ENCODE measurements at places on chromosomes 13 and 19.

DNA sequence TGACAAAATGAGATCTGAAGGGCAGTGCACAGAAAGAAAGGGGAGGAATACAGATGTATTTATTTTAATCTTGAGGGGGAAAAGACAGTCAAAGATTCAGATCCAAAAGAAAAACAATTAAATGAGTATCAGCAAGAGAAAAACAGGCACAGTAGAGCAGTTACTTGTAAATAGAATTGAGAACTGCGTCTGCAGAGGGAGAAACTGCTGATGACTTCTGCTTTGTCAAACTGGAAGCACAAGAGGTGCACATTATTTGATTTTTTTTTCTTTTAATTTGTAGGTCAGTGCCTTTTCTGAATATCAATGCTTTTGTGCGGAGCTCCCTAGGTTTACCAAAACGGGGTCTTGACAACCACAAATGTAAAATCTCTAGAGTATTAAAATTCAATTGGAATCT is 37.3 kb downstream of the EFNB2 start:
- DNase-seq: no peak

GRCh38 chr13:112324116-112324515 is 52.0 kb upstream of the SPACA7 start:
- DNase-seq: no peak

- no peak for DNase-seq
Observed at GRCh38 chr19:50512999-50513745, 541 bp downstream of the ASPDH start.

- no peak for DNase-seq
Observed at GRCh38 chr13:37473035-37473434, 125.5 kb downstream of the POSTN start.

- DNase-seq: peak; percentile 77
Observed at GRCh38 chr19:996051-996838, 4.0 kb upstream of the GRIN3B start.

- DNase-seq: no peak
Observed at GRCh38 chr13:113267642-113268405, 29.2 kb upstream of the LAMP1 start.

GRCh38 chr19:6774821-6775707 is 2.6 kb downstream of the VAV1 start:
- no peak for DNase-seq

GRCh38 chr19:17497149-17497798 is 14.2 kb upstream of the PGLS start:
- no peak for DNase-seq

- peak; percentile 48 for DNase-seq
Observed at GRCh38 chr19:19642506-19643157, 825 bp downstream of the GMIP start.

GRCh38 chr19:49555600-49556411 is 24.6 kb downstream of the NOSIP start:
- DNase-seq: peak; percentile 70

DNA sequence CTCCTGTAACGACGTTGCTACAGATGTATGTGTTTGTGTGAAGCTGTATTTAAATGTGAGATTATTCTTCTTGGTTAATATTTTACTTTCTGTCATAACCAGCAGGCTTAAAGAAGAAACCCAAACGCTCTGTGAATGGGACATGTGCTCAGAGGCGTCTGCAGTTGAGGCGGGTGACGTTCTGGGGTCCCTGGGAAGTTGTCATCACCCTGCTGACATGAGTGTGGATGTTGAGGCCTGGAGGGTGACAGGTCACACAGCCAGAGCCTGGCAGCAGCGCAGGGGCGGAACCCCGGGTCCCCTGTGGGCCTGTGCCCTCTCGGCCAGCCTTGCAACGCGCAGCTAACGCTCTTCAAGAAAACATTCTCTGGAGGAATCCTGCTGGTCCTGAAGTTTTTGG is 16.6 kb downstream of the RASA3 start:
- no peak for DNase-seq

GRCh38 chr19:37227996-37228395 is 10.0 kb downstream of the ZNF383 start:
- peak; percentile 29 for DNase-seq

- DNase-seq: no peak
Observed at GRCh38 chr13:27924529-27925141, 4.8 kb downstream of the PDX1 start.

DNA sequence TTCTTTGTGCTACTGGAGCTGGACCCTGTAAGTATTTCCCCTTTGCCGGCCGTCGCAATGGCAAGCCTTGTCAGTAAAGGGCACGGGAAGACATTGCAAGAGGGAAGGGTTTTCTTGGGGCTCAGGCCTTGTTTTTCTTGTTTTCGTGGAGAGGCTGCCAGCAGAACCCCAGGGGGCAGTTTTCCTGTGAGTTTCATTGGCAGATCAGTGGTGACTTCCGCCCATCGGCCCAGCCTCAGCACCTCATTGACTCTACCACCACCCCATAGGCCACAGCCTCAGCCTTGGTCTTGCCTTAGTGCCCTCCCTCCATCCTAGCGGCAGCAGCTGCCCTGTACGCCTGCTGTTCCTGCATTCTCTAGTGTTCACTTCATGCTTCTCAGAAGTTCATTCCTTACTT is 61.5 kb downstream of the GJA3 start:
- DNase-seq: no peak

- no peak for DNase-seq
Observed at GRCh38 chr13:58619396-58620113, 988.0 kb downstream of the PCDH17 start.

DNA sequence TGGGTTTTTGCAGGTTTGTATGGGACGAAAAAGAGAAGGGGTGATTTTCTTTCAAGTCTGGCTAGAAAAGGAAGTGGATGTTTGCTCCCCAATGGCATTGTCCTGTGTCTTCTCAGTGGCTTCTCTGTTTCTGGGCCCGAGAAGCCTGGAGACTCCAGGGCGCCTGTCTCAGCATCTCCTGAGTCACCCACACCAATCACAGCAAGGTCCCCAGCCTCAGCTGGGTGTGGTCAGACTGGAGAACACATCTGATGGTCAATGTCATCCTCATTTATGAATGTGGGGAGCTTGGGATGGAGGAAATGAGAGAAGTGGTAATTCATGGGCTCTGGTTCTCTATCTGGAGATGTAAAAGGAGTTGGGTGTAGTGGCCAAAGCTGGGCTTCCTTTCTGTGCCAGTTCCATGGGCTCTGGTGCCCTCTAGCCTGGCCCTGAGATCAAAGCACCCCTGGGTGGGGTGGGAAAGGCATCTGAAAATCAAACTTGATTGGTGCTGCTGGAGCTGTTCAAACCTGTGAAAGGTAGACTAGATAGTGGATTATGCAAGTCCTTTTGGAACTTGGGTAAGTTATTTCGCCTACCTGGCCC is 13.4 kb downstream of the RASL11A start:
- no peak for DNase-seq

DNA sequence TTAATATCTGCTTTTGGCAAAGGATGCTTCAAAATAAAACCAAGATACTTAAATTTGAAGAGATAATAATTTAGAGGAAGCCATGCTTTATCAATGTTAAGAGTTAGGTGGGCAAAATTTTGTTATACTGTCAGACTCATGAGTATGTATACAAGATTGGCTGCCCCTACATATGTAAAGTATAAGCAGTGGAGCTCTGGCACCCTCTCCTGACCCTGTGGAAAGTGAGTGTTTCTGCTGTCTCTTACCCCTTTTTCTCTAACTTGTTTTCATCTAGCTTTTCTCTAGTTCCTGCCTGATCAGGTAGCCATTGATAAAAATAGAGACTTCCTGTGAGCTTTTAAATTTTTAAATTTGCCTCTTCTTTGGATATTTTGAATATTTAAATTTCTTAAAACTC is 710.9 kb upstream of the SPRY2 start:
- no peak for DNase-seq

GRCh38 chr13:41541142-41541938 is 84.0 kb downstream of the RGCC start:
- no peak for DNase-seq

DNA sequence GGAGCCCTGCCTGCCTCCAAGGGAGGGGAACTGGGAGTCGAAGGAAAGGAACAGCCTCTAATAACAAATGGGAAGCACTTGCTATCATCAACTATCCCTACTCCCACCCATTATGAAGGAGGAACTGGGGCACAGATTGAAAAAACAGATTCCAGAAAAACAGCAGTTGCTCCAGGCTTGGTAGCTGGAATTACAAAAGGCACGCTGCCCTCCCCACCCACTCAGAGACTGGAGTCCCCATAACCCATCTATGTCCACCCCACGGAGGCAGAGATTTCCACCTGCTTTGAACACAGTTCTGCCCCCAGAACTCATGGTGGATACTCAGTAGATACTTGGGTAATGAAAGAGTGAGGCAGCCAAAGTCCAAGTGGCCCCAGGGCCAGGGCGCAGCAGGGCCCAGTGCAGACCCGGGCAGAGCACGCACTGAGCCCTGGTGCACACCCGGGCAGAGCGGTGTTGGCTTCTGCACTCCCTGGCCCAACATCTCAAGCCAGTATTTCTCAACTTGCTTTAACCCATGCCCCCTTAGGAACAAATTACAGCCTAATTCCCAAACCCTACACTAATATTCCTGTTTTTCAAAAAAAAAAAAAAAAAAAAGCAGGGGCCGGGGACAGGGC is 19.1 kb upstream of the CCNP start:
- no peak for DNase-seq

DNA sequence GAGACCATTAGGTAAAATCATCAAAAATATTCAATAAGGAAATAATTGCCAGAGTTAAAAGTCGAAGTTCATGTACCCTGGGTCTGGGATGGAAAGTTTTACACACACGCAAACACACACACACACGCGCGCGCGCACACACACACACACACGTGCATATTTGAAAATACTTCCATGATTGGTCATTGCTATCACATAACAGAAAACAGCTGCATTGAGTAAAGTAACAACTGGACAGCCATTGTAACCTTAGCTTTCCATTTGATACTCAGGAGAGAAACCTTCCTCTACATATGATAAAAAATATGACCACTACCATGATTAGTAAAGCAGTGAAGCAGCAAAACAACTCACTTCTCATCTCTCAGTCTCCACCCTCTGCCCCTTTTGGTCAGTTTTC is 490.0 kb upstream of the SGCG start:
- DNase-seq: no peak

DNA sequence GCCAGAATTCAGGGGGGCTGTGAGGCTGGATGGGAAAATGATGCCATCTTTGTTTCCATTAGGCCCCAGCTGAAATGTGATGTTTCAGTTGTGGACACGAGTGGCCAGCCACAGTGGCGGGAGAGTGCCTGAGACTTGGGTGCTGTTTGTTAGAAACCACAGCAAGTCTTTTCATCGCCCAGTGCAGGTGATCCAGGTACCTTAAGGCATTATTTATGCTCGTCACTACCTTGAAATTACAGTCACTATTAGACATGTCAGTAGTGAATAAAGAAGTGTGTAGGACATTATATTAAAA is 82.5 kb upstream of the TM9SF2 start:
- no peak for DNase-seq

GRCh38 chr19:29367791-29368222 is 154.9 kb upstream of the UQCRFS1 start:
- no peak for DNase-seq

DNA sequence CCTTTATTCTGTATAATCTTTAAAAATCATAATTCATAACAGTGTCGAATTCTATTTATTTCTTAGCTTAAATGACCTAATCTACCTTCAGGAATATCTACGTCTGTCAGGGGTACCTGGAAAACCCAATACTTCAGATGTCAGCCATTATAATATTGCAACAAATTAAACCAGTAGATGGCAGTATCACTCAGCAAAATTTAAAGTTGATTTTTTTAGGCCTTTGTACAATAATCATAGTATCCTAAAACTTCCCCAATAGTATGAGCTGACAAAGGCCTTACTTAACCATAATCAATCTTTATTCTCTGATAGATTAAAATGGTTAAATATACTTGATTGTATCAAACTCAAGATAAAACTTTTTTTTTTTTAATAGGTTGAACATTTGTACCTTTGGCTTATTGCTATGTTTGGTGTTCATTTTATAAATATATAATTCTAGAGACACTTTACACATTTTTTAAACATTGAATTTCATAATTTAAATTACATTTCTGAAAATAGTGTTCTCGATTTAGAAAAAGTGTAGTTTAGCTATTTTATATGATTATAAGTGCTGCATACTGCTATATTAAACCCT is 830.2 kb upstream of the SPRY2 start:
- peak; percentile 2 for DNase-seq

DNA sequence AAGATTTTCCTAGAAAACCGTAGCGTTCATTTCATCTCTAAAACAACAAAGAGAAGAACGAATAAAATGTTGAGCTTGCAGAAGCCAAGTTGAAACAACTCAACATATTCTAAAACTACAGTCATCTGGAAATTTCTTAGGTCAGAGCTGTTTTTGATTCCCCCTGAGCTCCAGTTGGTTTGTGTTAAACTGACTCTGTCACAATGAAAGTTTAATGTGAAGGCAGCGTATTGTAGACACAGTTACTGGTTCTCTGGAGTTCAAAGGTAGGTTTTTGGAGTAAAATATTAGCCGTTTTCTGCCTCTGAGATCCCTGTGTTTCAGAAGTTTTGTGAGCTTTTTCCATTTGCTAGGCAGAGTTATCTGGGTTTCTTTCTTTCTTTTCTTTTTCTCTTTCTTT is 2.2 kb downstream of the ARHGEF7 start:
- DNase-seq: no peak

GRCh38 chr13:24694907-24695306 is 14.7 kb downstream of the ATP12A start:
- no peak for DNase-seq

- DNase-seq: no peak
Observed at GRCh38 chr19:7224209-7224686, 70.0 kb downstream of the INSR start.

- peak; percentile 3 for DNase-seq
Observed at GRCh38 chr19:33514885-33515551, 6.6 kb downstream of the PEPD start.

DNA sequence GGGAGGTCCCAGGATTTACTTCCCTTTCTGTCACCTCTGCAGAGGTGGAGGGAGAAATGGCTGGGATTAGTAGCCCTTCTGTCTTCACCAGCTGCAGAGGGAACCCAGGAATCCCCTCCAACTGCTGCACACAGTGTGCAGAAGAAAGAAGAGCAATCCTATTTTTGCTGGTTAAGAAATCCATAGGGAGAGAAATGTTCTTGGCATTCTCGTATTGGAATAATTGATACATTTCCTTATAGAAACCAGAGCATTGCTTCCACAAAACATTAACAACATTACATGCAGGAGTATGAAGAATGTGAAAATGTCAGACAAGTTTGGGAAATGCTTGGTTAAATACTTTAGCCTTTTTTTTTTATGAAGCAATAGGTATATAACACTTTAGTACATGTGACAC is 48.3 kb upstream of the KLF12 start:
- DNase-seq: no peak

All from CD4-positive, alpha-beta T cell treated with Interleukin-4 for 4 hours (primary cell).